Midbrain (tissue), 1 donor: ENCODE measurements at places on chromosomes 1 and 21.

DNA sequence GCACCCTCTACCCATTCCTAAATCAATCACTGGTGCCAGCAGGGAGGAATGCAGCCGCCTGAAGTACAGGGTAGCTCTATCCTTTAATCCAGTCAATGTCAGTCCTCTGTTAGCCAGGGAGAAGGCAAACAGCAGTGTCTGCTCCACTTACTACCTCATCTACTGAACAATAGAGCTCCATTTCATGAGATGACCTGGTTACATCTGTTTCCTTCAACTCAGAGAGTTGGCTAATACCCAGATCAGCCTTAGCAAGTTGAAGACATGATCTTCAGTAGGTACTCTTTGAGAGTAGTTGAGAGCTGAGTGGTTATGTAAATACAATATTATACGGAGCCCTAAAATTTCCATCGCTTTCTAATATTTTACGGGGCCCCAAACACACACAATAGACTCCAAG is 46.1 kb upstream of the CD34 start:
- no peak for DNase-seq

GRCh38 chr1:12040457-12041051 is 21.3 kb downstream of the MIIP start:
- no peak for DNase-seq

- DNase-seq, result no peak
These were observed 24.2 kb downstream of the SLC19A2 start for GRCh38 chr1:169461390-169462000.

DNA sequence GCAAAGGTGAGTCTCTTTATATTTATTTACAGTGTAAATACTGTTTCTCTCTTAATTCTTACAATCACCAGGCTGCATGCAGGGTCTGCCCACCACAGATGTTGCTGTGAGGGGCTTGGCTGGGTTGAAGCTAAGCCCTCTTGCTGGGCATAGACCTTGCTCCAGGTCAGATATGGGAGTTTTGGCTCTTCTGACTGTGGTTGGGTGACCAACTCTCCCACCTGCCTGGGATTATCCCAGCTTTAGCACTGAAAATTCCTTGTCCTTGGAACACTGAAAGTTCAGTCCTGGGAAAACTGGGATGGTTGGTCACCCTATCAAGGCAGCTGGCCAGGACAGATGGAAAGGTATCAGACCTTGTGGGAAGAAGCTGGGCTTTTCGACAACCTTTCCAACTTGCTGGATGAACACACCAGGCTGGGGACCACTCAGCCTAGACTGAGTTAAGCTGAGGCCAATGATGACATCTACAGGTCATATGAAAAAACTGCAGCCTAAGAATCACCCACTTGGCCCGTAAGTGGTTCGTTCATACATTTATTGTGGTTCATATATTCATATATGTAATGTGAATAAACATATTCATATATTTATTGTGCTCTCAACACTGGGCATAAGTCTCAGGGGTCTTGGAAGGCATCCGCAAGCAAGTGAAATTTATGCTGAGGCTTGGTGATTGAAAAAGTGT is 26.6 kb upstream of the HPDL start:
- peak; percentile 62 for DNase-seq

GRCh38 chr21:42855937-42856335 is 23.4 kb downstream of the WDR4 start:
- DNase-seq, result no peak

GRCh38 chr1:43074709-43075108 is 97.4 kb downstream of the EBNA1BP2 start:
- DNase-seq, result no peak

DNA sequence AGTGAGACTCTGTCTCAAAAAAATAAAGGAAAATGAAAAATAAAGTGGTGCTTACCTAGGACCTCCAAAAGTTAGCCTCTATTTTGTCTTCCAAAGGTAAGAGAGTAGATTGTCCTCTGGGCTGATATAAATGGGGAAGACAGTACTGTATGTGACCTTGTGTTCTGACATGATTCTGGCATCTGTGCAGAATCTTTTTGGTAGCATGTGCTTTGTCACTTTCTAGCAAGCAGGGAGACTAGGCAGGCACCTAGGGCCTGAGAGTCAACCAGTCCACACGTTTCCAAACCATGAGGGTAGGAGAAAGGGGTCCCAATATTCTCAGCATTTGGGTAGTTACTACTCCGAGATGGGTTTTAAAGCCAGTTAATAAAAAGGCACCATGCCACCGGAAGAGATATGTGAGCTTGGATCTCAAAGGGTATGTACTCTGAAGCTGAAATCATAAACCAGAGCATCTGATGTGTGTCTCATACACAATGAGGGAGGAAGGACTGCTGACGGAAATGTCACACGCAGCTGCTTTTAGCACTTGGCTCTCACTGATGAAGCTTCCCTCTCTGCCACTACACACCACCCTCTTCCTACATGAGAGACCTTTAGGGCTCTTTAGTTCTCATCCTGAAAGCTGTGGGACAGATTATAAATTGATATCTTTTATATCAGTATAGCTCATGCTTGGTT is 27.0 kb upstream of the SLC16A1 start:
- DNase-seq, result no peak

DNA sequence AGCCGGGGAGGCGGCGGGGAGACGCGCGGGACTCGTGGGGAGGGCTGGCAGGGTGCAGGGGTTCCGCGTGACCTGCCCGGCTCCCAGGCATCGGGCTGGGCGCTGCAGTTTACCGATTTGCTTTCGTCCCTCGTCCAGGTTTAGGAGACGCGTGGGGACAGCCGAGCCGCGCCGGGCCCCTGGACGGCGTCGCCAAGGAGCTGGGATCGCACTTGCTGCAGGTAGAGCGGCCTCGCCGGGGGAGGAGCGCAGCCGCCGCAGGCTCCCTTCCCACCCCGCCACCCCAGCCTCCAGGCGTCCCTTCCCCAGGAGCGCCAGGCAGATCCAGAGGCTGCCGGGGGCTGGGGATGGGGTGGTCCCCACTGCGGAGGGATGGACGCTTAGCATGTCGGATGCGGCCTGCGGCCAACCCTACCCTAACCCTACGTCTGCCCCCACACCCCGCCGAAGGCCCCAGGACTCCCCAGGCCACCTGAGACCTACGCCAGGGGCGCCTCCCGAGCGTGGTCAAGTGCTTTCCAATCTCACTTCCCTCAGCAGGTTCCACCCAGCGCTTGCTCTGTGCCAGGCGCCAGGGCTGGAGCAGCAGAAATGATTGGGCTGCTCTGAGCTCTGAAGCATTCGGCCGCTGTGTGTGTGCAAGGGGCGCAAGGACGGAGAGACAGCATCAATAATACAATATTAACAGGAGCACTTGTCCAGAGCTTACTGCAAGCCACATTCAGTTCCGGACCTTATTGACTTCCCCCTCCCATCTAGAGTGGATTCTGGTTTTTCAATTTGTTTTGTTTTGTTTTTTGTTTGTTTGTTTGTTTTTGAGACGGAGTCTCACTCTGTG is 10.3 kb downstream of the SIM2 start:
- no peak for DNase-seq

DNA sequence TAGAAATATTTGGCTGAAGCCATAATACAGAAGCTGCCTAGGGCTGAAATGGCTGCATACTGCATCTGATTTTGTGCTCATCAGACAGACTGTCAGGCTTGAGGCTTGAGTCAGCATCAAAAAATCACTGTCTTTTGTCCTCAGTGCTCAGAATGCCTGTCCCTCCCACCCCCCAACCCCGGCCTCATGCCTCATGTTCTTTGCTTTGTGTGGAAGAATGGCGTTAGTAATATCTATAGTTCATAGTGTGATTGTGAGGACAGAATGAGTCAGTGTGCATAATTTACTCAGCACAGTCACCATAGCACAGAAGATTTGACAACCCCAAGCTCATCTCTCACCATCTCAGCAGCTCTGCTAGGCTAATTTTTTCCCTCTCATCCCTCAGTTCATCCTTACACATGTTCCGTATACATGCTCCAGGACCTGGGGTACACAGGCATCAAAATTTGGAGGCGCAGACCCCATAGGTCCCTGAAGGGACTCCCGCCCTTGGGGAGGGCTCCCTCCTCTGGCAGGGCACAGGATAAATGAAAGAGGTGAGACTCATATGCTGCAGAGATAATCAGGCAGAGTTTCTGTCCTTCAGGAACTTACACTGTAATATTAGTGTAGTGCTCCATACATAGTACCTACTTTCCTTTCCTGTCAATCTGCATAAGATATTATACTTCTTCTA is 159.1 kb upstream of the C8B start:
- DNase-seq, result no peak

DNA sequence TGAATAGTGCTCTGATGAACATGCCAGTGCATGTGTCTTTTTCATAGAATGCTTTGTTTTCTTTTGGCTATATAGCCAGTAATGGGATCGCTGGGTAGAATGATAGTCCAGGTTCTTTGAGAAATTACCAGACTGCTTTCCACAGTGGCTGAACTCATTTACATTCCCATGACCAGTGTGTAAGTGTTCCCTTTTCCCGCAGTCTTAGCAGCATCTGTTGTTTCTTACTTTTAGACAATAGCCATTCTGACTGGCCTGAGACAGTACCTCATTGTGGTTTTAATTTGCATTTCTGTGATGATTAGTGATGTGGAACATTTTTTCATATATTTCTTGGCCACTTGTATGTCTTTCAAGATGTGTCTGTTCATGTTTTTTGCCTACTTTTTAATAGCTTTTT is 784.5 kb downstream of the USP25 start:
- peak; percentile 72 for DNase-seq

DNA sequence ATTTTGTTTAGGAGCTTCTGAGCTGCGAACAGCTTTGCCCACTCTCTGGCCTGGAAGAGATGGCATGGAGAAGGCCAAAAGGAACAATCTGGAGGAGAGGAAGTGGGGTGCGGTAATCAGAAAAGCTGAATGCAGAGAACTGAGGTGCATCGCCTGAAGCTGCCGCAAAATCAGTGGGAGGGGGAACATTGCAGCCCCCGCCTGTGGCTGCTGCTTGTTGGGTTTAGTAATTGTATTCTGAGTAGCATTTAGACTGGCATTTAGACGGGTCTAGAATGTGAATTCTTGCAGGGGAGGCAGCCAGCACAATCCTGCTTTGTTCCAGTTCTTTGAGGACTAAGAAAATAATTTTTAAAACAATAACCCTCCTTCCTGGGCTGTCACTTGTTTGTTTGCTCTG is 25.4 kb downstream of the NFASC start:
- no peak for DNase-seq

DNA sequence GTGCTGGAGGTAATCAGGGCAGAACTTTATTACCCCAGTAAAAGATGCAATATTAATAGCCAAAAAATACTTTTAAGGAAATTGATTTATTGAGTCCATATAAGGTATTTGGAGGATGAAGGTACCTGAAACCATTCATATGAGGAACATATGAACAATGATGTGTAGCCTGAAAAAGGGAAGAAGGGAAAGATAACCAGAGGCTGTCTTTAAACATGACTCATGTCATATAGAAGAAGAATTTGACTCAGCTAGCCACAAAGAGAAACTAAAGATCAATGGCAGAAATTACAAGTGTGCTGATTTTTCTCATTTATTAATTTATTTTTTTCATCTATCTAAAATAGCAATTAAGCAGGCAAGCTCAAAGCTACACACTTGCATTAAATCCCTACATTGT is 136.2 kb upstream of the DUSP10 start:
- DNase-seq, result no peak

- DNase-seq, result no peak
These were observed 122.3 kb downstream of the DMRTB1 start for GRCh38 chr1:53581476-53581875.

- no peak for DNase-seq
These were observed 42.7 kb upstream of the B3GALT2 start for GRCh38 chr1:193229136-193229535.

GRCh38 chr1:23132033-23132432 is 36.6 kb downstream of the LUZP1 start:
- no peak for DNase-seq

DNA sequence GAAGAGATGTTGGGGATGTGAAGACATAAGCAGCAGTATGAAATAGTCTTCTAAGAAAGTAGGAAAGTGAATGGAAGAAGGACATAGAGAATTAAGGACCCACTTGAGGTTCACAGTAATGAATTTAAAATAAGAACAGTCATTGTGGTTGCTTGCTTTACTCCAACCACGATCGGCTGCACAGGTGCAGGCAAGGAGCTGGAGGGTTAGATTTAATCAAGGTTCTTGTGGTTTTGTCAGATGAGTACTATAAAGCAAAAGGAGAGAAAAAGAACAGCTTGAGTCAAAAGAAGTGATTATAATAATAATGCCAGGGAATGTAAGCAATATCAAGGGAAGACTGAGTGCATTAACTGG is 46.1 kb upstream of the RBM34 start:
- DNase-seq, result no peak

DNA sequence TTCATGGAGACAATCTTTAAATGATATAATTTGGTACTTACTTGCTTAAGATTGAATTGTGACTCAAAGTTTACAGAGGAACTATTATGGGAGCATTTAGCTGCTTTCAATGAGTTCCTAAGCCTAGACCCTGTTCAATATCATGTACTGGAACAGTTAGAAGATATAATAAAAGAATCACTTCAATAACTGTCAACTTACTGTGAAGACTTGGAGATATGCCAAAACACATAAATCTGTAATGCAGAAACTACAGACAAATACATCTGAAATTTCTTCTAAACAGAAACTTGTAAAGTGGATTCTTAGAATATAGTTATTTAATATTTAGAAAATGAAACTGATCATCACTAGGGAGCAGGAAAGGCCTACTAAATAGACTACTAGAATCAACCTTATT is 259.3 kb downstream of the HLX start:
- no peak for DNase-seq

DNA sequence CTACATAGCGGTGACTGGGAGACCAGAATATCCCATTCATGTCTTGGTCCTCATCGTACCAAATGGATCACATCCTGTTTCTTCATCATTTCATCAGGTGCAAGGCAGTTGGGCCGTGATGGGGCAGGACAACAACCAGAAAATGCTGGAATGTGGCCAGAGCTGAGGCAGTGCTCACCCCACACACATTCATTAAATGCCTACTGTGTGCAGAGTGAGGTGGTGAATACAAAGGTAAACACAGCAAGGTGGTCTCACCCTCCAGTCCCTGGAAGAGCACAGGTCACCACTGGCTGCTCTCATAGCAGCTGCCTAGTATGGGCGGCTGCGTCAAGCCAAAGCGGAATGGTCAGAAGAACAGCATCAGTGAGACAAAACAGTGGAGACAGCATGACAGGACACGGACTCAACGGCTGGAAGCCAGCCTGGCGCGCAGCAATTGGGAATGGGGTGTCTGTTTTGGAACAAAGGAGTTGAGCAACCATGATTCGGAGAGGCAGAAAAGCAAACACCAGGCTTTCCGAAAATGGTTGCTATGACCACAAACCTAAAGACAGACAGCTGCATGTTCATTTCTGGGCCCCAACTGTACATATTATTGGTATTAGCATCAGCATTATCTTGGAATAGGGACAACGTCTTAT is 5.6 kb upstream of the ADAMTSL4 start:
- no peak for DNase-seq

GRCh38 chr1:3456449-3456963 is 2.0 kb downstream of the ARHGEF16 start:
- DNase-seq, result no peak

DNA sequence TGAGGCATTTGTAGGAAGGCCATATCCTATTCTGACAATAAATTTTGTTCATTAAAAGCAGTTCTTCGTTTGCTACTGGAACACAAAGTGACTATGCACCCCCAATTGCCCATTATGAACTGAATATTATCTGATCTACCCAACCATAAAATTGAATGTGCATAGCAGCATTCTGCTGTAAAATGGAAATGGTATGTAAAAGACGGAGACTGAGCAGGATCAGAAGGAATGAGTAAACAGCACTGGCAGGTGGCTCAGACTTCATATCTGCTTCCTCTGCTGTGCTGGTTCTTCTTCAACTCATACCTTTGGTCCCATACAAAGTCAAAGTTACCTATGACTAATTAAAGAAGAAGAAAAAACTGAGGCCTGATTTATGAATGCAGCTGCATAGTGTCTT is 339.5 kb downstream of the PLA2G4A start:
- no peak for DNase-seq

GRCh38 chr21:37463083-37463801 is 96.7 kb downstream of the DYRK1A start:
- no peak for DNase-seq
